ENCODE measurements at places on chromosomes 1 and 21.

DNA sequence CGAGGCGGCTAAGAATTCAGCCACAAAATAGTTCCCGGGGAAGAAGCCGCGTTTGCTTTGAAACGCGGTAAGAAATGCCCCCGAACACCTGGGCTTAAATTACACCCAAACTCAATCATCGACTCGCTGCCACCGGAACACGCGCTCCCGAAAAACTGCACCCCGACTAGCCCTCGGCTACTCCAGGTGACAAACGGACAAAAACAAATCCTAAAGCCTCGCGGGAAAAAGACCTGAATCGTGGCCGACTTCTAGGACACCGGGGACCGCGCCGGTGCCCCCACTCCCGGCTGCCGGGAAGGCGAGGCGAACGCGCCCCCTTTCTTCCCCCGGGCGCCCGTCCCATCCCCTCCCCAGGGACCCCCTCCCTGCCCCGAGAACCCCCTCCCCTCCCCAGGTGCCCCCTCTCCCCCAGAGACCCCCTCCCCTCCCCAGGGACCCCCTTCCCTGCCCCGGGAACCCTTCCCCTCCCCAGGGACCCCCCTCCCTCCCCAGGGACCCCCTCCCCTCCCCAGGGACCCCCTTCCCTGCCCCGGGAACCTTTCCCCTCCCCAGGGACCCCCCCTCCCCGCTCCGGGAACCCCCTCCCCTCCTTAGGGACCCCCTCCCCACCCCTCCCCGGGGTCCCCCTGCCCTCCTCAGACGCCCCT lies 628 bp downstream of the C1orf159 start:
- no peak for DNase-seq

DNA sequence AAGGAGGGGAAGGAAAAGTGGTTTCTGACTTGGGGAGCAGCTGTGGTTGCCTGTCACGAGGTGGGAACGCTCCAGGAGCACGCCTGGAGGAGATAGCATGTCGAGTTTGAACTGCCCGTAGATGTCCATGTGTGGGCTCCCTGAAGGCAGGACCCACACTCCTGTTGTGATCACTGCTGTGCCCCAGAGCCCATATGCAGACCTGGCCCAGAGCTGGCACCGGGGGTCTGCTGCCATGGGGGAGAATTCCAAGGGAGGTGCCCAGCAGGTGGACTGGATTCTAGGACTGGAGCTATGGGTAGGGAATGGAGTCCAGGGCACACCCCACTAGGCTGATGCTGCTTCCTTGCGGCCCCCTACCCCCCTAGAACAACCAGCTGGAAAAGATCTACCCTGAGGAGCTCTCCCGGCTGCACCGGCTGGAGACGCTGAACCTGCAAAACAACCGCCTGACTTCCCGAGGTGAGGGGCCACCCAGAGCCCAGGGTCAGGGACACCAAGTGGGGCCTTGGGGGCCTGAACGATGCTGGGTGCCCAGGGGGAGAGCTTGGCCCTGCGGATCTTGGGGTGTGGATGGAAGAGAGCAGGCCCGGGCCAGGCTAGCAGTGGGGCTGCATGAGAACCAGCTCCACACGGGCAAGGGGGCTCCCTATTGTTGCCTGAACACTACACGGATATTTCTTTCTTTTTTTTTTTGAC lies 9.3 kb downstream of the PODN start:
- peak; percentile 8 for DNase-seq

- no peak for DNase-seq
These were observed 20.0 kb downstream of the PIK3CD start for GRCh38 chr1:9671377-9672140.

DNA sequence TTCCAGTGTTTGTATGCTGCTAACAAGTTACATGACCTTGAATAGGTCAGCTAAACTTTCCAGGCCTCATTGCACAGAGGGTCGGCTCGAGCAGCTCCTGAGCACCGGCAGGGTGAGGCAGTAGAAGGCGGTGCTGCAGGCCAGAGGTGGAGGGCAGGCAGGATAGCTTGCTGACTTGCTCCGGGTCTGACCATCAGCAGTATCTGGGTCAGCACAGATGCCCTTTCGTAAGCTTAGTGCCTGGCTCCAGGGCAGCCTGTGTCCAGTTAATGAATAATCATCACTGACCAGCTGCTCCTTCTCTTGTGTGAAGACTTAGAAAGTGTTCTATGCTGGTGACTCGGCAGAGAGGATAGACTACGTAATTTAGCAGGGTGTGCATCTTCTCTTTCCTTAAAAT lies 6.9 kb downstream of the MAPKAPK2 start:
- DNase-seq, result no peak

- no peak for DNase-seq
These were observed 93.3 kb upstream of the ADAMTS5 start for GRCh38 chr21:27060190-27060589.

DNA sequence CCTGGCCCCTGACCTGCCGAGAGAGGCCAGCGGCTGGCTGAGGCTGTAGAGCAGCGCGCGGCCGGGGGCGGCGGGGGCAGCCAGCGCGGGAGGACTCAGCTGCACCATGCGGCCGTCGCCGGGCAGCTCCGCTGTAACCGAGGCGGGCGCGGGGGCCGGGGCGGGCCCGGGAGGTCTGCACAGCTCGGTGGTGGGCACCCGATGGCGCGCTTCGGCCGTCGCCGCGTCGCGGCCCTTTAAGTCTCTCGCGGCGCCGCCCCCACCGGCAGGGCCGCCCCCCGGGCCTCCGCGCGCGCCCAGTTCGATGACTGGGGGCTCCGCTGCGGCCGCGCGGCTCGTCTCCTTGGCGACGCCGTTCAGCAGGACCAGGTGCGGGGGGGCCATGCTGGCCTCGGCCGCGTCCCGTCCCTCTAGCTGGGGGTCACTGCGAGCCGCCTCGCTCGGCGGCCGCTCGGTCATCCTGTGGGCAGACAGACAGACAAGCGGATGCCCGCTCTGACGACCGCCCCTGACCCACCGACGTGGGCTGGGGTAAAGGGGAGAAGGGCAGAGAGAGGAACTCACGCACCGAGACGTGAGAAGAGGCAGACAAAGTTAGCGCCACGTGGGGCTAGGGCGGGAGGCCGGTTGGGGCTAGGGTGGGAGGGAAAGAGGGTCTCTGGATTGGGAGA lies 6.5 kb downstream of the TAL1 start:
- DNase-seq, result no peak

DNA sequence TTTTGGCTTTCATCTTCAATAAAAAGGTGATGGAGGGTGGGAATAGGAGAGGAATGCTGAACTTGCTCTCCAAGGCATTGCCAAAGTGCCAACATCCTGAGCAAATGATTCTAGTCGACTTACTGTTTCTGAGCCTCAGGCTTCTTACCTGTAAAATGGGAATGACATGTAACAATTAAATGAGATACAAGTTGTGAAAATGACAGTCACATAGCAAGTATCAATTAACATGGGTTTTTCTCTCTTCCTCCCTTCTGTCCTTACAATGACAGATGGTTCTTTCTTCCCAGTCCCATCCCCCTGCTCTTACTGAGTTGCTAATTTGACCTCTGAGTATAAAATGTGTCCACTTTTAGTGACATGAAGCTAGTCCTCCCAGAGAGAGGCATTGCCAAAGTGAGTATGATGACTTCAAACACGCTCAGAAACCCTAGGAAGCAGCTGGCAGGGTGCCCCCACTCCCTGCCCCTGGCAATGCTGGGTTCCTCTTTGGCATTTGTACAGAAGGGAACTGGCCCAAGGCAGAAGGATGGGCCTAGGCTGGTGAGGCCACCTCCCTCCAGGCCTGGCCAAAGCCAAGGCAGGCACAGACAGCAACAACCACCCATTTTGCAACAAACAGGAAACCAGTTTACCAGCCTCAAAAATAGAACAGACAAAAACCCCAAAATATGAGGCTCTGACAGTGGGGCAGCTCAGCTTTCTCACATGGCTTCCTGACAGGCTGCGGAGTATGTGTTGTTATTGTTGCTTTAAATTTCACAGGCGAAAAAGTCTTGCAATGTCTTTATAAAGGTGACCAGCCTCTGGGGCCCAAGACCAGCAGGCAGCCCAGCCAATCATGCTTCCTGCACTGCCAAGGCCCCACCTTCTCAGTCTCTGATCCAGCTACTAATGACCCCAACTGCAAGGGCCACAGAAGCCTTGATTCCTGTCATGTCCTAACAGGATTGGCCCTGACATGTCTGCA lies 115.9 kb downstream of the HIVEP3 start:
- no peak for DNase-seq

DNA sequence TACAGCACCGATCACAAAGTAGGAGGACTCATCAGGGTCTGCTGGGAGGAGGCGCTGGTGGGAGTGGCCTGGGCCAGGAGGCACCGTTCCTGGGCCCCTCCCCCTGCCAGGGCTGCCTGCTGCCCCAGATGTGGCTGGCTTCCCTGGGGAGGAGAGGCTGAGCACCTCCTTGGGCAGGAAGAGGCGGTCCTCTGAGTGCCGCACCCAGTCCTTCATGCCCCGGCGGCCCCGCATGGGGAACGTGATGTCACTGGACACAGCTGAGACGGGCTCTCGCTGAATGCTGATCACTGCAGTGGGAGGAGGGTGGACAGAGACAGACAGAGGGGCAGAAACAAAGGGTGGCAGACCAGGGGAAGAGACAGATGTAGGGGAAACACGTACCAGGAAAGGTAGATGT lies 24.8 kb downstream of the ADGRB2 start:
- no peak for DNase-seq

DNA sequence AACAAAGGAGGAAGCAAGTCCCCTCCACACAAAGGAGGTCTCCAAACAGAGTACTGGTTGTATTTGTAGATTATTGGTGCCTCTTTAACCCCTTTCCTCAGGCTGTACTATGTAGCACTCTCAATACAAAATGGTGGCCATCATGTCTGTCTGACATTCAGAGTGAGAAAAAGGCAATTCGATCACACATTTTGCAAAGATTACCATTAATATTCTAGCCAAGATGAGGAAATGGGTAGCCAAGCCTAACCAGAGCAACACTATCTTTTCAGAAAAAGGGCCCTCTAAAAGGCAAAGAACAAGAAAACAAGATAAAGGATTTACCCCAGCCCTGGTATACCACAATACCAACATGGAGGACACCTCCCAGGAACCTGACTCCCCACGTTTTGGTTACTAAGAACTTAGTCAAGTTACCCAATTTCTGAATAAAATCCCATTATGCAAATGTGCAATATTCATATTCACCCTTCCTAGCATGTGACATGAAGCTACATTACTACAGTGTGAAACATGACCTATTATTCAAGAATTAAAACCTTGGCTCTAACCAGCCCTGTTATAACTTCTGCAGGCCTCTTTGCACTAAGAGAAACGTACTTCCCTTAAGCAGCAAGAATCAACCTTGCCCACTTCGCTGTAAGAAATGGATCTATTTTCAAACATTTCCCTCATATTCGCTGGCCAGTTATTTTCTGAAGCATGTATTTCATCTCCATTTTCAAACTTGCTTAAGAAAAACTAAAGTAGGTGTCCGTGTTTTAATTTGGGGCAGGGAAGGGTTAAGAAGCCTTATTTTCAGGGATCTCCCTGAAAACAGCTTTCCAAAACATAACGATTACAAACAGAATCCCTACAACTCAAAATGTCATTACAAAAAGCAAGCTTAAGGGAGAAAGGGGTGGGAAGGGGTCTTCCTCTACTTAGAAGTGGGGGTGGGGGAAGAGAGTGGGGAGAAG lies 2.1 kb downstream of the KDM5B start:
- no peak for DNase-seq

- DNase-seq, result no peak
These were observed 59.0 kb upstream of the IGSF5 start for GRCh38 chr21:39685991-39686390.

DNA sequence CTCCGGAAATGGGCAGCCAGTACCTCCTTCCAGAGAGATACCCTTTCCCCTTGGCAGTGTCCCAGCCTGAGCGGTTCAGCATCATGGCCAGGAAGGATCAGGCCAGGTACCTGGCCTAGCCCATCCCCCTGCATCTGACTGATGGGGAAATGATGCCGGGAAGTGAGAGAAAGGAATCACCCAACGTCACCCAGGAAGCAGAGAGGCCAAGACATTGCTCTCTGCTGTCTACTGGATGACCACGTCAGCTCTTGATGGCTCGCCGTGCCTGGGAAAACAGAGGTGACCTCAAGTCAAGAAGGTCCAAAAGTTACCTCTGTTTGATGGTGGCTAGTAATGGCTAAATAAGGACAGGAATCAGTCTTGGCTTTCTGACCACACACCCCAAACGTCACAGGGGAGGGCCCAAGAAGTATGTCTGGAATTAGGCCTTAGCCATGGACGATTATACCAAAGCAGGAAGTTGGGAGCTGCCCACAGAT lies 79.0 kb downstream of the MRPL37 start:
- no peak for DNase-seq

DNA sequence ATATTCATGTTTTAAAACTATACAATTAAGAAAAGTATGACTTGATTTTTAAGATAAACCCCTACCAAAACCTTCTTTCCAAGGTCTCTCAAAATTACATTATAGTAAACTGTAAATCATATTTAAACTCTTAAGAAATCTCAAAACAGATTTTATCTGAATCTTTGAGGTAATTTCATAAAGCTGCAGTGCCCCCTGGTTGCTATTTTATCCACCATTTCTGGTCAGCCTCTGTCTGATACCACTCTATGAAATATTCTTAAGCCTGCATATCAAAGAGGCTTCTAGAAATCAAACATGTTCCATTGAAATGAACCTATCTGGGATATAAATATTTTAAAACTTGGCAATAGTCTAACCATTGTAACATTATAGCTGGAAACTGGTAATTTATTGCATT lies 317.3 kb downstream of the COL11A1 start:
- DNase-seq, result no peak

DNA sequence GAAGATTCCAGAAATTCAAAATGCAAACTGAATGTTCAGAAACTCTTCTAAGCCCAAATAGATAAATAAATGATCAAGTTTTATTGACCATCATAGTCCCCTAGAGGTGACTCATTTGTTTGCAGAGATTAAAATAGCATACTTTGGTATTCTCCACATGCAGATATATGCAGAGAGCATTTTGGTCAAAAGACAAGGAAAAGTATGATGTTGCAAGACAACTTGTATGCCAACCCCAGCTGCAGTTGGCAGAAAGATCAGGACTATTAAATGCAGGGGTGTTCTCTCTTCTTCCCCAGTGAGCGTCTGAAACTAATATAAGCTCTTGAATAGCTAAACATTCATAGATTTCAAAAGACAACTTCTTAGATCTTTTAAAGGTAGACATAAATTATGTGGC lies 404.9 kb downstream of the LTN1 start:
- DNase-seq, result no peak

GRCh38 chr21:45894450-45894825 lies 87.1 kb upstream of the COL6A1 start:
- no peak for DNase-seq

DNA sequence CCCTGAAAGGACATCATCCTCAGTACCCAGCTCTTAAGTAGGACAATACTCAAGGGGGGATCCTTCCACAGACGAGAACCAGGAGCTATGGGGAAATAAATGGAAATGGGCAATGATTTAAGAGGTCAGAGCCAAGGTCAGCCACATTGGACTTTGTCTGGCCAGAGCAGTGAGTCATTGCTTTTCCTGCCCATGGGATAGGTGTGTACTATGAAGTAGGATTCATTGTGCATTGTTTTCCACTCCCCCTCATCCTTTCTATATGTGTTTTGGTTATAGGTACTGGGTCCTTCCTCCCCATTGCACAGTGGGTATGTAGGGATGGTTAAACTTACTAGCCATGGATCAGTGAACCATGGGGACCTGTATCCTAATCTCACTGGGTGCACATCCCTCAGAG lies 328.9 kb upstream of the USP25 start:
- no peak for DNase-seq

- no peak for DNase-seq
These were observed 56.6 kb upstream of the GPR88 start for GRCh38 chr1:100481303-100481702.

Measured in GM12891 (cell line).